Inflammatory macrophage treated with lipopolysaccharide for 1 hour (primary cell): ENCODE measurements at places on chromosomes 5 and 9.

GRCh38 chr9:37444890-37445289 lies 20.4 kb downstream of the ZBTB5 start:
- DNase-seq: no peak

DNA sequence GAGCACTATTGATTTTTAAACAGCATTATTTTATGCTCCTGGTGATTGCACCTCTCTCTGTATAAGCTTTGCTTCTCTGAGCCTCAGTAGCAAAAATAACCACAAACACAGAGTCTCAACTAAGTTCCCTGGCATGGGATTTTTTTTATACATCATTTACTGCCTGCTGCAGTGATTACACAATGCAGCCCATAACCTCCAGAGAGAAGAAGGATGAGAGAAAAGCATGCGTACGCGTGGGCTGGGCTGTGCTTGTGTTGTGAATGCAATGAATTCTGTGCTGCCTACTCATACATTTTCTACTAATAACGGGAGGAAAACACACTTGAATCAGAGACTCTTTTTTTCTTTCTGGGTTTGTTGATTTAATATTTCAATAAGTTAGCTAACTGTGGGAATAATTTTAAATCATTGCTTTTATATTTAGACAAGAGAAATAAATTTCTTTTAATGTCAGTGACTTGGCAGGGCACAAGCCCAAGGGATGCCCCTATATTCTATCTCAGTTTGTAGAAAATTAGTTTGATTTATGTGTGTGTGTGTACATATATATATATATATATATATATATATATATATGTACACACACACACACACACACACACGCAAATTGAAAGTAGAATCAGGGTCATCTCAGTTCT lies 351.5 kb downstream of the MED10 start:
- no peak for DNase-seq

DNA sequence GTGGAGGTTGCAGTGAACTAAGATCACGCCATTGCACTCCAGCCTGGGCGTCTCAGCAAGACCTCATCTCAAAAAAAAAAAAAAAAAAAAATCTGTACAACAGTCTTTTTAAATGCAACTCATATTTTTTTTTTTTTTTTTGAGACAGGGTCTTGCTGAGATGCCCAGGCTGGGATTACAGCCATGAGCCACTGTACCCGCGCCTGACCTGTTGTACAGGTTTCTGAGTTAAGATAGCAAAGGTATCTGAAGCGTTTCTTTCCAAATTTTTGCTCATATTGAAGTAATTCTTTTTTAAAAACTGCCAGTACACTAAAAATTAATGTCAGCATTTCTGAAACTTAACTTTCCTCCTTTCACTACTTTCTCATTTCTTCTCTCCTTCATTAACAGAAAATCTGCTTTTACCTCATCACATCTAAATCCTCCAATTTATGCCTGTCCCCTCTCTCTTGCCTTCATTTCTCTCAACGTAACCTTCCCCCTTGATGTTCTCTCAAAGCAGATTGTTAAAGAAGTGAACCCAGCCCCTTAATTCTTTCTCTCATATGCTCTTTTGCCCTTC lies 3.3 kb upstream of the SNX24 start:
- DNase-seq: no peak

DNA sequence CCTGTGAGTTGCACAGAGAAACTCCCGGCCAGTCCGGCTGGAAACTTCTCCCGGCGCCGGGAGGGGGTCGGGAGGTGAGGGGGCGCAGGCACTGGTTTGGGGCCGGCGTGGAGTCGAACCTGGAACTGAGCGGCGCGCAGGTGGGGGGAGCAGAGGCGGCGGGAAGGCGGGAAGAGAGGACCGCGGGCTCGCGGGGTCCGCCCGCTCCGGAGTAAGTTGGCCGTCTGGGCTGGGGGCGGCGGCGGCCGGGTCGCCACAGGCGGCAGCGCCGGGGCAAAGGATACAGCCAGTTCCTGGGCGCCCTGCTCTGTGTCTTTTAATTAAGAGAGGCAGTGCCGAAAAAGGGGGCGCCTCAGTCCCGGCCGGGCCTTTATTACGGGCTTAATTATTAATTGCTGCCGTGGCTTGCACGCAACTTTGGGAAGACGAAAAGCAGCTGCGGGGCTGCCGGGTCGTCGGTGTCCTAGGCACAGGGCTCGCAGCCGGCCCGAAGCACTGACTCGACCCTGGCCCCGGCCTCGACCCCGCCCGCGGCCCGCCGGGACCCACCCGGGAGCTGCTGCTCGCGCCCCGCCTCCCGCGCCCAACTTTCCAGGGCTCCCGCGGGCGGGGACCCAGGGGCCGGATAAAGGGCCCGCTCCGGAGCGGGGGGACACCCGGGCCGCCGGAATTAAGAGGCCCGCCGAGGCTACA lies 1.1 kb downstream of the NTNG2 start:
- no peak for DNase-seq

- no peak for DNase-seq
Measured at GRCh38 chr5:36059571-36060419, 6.9 kb downstream of the UGT3A2 start.

DNA sequence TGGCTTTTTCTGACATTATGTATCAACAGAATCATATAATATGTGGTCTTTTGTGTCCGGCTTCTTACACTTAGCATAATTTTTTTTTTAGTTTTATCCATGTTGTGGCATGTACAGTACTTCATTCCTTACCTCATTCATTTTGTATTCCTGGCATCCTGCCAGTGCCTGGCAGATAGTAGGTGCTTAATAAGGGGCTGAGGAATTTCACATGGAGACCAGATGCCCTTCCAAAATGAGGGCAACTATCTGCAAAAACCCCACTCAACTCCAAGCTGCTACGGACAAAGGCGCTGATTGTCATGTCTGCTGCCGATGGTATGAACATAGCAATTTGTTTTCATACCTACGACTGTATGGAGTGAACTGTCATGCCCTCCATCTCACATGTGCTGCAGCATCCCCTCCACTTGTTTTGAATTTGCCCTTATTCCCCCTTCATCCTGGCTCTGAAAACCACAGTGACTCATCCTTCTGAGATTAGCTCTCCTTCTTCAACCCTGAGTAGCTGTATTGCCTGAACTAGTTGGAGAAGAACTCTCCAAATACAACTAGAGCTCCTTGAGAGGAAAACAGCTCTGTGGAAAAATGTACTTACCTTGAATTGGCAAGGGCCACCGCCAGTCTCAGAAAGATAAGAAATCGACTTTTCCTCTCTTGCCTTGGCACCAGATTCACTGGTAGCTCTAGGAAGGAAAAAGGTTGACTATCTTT lies 41.3 kb upstream of the FOXE1 start:
- DNase-seq: no peak
